ENCODE measurements at places on chromosomes 2 and 18.

DNA sequence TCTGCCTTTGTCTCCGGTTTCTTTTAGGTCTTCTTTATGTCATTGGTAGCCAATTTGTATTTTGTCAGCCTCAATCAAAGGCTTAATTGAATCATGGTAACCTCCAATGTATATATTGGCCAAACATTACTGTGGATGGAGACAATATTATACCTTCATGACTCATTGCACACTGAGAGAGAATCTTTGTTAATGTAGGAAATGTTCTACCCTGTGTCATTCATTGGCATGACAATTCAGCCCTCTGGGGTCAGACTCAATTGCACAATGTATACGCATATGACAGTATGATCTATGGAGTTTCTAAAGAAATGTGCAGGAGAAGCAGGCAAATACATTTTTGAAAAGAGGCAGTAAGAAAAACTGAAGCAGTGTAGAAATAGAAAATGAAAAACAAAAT lies 162.6 kb downstream of the PDE11A start:
- no peak for DNase-seq

DNA sequence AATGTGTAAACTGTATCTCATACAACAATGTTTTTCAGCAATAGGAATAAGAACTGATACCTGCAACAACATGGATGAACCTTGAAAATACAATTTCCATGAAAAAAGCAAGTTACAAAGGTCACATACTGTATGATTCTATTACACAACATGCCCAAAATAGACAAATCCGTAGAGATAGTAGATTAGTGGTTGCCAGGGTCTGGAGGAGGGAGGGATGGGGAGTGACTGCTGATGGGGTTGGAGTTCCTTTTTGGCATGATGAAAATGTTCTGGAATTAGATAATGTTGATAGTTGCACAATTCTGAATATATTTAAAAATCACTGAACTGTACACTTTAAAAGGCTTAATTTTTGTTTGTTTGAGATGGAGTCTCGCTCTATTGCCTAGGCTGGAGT lies 33.8 kb downstream of the UBXN4 start:
- DNase-seq: no peak

DNA sequence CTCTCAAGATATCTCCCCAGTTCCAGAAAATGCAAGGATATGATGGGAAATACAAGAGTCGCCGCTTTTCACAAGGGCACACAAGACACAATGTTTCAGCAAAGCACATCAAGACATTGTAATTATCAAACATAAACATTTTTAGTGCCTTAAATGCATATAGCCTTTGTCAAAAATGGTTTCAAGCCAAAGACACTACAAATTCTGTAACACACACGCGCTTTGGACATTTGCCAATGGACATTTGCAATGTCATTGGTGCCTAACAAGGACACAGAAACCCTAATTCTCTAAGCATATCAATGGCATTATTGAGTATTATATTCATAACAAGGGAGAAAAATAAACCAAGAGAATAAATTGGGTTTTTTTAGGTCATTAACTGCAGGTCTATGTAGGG lies 16.1 kb downstream of the ADD2 start:
- no peak for DNase-seq

GRCh38 chr18:12281861-12282260 lies 26.2 kb upstream of the TUBB6 start:
- no peak for DNase-seq

DNA sequence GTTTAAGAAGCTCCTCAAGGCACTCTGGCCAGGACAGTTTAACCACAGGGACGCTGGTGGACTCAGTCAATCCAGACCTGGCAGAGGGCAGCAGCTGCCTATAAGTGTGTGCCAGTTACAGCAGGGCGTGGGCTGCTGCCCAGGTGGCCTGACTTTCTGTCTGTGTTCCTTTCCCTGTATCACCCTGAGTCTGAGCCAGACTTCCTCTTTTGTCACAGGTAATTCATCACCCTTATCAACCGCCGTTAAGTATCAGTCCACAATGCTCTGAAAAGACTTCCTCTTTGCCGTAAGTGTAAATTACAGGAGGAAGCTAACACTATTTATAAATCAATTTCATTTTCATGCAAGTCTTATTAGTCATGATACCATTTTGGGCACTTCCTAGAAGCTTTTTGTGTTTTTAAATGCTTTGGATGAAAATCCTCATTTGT lies 7.0 kb downstream of the LPIN1 start:
- no peak for DNase-seq
